Fibroblast of skin of left quadriceps (primary cell): ENCODE measurements at places on chromosomes 2 and 18.
A peak's percentile ranks its signal among the peaks of the same experiment; 100 is the strongest.

- DNase-seq, result no peak
Observed at GRCh38 chr18:79410171-79410641, 14.5 kb downstream of the NFATC1 start.

- no peak for DNase-seq
Observed at GRCh38 chr2:64327510-64328414, 126.2 kb upstream of the LGALSL start.

DNA sequence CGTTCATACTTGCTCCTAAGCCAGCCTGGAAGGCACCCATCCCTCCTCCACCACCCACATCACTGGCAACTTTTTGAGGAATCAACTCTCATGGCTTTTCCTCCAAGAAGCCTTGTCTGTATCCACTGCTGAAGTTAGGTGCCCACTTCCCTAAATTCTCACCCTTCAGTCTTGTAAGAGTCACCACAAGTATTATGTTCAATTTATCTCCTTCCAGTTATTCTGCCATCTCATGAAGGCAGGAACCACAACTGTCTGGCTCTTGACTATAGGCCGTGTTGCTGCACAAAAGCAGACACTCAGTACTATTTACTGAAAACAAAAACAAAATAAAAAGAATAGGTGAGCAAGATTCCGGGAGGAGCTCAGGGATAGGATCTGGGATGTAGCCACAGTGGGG is 234.8 kb downstream of the CYRIA start:
- no peak for DNase-seq

DNA sequence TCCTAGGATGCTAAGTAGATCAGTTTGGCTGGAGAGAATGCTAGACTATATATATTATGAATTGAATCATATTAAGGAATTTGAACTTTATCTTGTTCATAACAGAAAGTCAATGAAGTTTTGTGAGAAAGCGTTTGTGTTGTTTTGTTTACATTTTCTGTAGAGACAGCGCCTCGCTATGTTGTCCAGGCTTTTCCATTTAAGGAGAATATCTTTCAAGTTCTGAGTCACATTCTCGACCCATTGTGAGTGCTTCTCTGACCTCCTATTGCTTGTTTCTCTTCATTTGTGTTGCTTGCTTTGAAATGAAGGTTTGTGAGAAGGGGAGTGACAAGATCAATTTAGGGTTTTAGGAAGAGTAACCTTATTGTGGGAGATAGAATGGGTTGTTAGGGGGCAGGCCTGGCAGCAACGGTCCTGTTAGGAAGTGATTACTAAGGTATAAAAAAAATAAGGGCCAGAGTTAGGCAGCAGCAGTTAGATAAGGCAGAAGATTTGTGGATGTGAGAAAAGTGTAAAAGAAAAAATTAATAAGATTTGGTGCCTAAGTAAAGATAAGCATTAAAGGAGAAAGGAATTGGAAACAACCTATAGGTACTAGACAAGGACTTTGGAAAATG is 47.6 kb upstream of the ACVR1 start:
- DNase-seq, result no peak

DNA sequence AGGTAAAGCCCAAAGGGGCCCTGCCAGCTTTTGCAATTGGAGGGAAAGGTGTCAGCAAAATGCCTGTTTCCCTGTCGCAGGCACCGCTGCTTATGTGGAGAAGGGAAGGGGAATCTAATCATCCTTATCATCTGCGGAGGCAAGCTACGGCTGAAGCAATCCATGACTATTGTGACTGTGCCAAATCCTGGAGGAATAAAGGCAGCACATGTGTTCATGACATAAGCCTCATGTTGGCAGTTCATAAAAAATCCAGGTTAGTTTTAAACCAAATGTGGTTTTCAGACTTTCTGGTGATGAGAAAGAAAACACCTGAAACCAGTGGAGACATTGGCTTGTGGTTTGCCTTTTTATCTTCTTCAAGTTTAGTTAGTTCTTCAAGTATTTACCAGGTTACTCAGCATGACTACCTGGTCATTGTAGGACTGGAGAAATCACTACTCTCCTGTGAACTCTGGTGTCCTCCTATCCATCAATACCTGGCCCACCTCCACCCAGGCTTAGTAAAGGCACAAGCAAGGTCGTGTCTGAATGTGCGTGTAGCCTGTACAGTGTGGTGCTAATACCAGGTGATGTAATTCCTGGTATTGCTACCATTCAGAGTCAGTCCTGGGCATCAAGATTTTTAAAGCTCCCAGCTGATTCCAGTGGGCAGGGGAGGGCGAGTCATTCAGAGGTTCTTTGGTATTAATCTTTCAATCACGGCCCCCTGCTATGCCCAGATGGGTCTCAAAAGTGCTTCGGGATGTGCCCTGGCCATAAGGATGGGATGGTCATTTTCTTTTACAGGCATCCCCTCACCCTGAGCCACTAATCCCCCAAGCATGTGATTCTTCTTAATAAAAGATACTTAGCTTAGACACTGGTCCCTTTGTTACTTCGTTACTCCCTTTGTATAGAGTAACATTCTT is 96.8 kb downstream of the TGFA start:
- no peak for DNase-seq

- peak; percentile 69 for DNase-seq
Observed at GRCh38 chr18:2515908-2516625, 55.2 kb downstream of the METTL4 start.

- no peak for DNase-seq
Observed at GRCh38 chr18:44453505-44453904, 227.2 kb upstream of the SETBP1 start.
